ENCODE measurements at places on chromosomes 11 and 22.

- no peak for DNase-seq
Measured at GRCh38 chr11:65102142-65103095, 6.4 kb downstream of the VPS51 start.

- DNase-seq = no peak
Measured at GRCh38 chr11:131685206-131685605, 314.8 kb downstream of the NTM start.

GRCh38 chr11:66335531-66336233 is 552 bp downstream of the RIN1 start:
- DNase-seq = no peak

DNA sequence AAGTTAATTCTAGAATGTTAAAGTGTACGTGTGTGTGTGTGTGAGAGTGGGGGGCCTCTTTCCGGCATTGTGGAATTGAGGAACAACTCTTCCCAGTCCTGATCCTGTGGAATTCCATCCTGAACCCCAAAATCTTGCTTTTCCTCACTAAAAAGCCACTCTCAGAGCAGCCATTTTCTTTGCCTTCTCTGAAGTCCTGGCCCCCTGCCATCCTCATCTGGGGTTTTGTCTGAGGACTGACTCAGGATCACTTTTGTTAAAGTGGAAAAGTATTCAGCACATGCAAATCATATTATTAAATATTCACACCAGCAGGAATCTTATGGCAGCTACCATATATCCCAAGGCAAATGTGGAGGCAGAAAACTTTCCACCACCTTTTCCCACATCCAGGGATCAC is 3.8 kb downstream of the SCN4B start:
- no peak for DNase-seq

DNA sequence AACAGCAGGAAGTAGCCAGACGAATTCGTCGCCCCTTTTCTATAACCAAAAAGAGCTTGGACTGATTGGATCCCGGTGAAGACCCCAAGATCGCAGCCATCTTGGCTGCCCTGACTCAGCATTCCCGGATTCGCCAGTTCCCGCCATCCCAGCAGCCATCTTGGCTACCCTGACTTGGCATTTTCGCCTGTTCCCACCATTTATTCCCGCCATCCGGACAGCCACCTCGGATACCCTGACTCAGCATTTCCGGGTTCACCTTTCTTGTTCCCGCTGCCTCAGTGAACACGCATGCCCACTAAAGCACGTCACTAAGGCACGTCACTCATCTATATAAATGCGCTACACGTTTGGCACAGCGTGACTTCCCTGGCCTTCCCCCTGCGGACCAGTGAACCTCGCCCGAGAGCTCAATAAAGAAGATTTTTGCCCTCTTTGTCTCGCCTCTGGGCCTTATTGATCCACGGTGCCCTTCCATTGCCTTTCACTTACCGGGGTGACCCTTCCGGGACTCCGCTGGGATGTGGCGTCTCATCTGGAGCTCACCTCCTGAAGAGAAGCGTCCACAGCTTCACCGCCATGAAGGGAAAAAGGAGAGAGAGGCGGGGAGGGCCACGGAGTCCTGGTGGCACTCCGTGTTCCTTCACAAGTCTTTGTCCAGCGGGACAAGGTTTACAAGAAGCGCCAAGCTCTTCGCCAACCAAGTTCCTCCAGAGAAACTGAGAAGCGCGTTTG is 4.0 kb upstream of the OR56A3 start:
- no peak for DNase-seq

DNA sequence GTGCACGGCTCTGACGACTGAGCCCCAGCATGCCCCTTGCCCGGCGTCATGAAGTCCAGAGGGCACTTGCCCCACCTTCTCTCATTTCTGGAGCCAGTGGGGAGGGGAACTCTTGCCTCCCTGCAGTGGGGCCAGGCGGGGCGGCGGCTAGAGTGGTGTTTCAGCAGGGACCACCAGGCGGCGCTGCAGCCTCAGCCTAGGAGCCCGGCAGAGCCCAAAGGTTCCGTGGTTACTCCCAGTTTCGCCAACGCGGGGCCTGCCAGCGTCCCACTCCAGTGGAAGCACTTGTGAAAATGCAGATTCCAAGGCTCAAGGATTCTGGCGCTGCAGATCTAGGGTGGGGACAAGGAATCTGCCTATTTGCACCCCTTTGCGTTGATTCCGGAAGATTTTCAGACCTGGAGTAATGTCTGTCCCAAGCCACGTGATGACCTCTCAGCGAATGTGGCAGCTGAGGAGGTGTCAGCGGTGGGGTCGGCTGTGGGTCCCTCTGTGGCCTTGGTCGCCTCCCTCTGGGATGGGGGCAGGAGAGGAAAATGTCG is 55.7 kb downstream of the CD82 start:
- peak; percentile 67 for DNase-seq

GRCh38 chr11:63944987-63945386 is 6.2 kb downstream of the NAA40 start:
- DNase-seq = peak; percentile 74

DNA sequence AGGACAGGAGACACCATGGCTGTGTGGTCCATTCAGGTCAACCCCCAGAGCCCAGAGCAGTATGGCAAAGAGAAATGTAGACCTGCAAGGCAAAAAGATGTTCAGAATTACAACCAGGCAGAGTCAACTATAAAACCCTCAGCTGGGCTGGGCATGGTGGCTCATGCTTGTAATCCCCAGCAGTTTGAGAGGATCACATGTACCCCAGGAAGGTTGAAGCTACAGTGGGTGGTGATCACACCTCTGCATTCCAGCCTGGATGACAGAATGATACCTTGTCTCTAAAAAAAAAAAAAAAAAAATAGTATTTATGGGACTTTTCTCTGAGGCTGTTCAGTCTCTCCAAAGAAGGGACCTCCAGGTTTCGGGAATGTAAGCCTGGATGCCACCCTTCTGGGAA is 18.4 kb upstream of the LDHA start:
- DNase-seq = no peak

GRCh38 chr11:126115816-126116331 is 53.2 kb upstream of the CDON start:
- no peak for DNase-seq

DNA sequence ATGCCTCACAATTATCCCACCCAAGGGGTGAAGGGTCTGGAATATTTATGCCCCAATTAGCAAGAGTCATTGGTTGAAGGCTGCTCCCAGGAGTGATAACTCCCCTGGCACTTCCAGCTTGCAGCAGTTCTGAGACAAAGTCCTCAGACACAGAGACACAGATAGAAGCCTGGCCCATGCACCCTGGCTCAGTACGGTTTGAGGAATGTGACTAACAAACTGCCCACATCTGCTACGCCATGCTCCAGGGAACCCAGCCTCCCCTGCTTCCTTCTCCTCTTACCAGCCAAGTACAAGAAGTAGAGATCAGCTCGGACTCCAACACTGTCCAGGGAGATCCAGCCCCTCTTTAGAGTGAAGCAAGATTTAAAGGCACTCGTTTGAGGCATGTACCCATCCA is 48.5 kb upstream of the BMAL1 start:
- no peak for DNase-seq

- no peak for DNase-seq
Measured at GRCh38 chr11:61616434-61616833, 35.6 kb upstream of the SYT7 start.

- no peak for DNase-seq
Measured at GRCh38 chr22:38032681-38033521, 24.3 kb upstream of the PICK1 start.

- DNase-seq = no peak
Measured at GRCh38 chr11:34238966-34239365, 118.8 kb downstream of the ABTB2 start.

- no peak for DNase-seq
Measured at GRCh38 chr22:23833911-23834317, 4.9 kb downstream of the DERL3 start.

- DNase-seq = no peak
Measured at GRCh38 chr22:25131198-25131887, 68.3 kb upstream of the CRYBB3 start.

- DNase-seq = no peak
Measured at GRCh38 chr11:123429913-123430720, at the start of gene GRAMD1B. Gene GRAMD1B, plus strand, starts transcription at chr11:123430269. Its CDS starts 524 bp downstream, at chr11:123430793.

- no peak for DNase-seq
Measured at GRCh38 chr11:101582989-101583250, 887 bp downstream of the TRPC6 start.

- DNase-seq = no peak
Measured at GRCh38 chr11:87660926-87661660, 514.1 kb downstream of the RAB38 start.

DNA sequence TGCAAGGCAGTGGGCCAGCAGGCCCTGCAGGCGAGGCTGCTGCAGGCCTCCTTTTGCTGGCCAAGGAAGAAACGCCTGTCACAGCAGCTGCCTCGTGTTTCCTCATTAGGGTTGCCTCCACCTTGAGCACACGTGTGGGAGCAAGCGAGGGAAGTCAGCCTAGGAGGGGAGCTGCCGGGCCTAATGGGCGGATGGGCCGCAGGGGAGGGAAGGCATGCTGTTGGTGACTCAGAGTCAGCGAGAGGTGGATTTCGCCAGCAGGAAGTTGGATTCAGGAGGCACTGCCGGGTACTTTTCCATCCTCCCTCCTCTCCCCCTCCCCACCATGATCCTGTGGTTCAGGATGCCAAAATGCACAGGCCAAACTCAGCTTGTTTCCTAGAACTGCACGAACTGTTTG is 498.7 kb downstream of the METTL15 start:
- DNase-seq = no peak

- DNase-seq = no peak
Measured at GRCh38 chr11:85759915-85760314, 51.0 kb downstream of the SYTL2 start.

DNA sequence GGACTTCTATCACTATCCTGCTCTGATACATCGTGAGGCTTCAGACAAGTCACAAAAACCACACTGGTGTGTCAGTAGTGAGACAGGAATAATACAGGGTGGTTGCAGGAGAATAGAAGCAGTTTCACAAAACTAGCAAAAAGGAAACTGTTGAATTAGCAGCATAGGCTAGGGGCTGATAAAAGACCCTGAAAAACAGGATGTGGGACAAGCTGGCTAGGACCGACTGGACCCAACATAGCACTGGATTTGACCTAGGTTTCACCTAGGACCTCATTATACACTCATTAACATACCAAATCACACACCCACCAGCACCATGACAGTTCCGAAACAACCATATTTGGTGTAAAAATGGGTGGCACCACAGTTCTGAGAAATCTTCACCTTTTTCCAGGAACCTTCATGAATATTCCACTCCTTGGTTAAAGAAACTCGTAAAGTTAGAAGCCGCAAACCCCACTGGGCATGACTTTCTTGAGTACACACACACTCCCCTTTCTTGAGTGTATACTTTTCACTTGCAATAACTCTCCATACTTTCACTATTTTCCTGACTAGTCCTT is 76.2 kb downstream of the SLC1A2 start:
- DNase-seq = no peak

DNA sequence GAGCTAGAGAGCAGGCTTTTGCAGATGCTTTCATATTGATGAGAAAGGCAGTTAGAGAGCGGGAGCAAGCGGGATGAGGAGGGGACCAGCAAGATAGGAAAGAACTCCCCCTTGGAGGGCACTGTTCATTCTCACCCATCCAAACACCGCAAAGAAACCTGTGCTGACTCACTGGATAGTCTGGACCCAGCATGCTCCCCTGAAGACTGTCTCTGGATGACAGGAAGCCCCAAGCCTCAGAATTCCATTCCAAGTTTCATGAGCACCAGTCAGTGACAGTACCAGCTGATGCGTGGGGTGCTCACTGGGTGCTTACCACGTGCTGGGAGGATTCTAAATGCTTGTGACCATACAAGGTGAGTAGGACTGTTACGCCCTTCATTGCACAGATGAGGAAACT is 34.2 kb downstream of the MICAL3 start:
- no peak for DNase-seq

DNA sequence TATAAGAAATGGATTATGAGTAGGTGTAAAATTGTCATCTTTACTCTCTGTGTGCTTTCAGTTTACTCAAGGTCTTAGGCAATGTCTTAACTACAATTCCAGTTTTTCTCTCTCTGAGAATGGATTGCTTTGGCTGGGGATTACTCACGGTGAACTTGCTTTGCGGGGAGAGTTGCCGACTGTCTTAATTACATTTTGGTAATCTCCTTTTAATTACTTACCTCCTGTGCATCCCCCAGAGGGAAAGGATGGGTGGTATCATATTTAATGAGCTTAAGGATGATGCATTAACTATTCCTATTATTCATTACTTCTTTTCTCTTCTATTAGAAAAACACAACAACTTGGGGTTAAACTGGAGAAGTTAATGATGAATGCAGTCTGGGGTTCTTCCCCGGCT is 159.4 kb downstream of the MPPED1 start:
- no peak for DNase-seq

- no peak for DNase-seq
Measured at GRCh38 chr22:40404251-40405177, 34.1 kb downstream of the SGSM3 start.

GRCh38 chr11:74269161-74269811 is 42.2 kb downstream of the P4HA3 start:
- no peak for DNase-seq

GRCh38 chr11:108757630-108758029 is 92.8 kb downstream of the DDX10 start:
- DNase-seq = no peak

DNA sequence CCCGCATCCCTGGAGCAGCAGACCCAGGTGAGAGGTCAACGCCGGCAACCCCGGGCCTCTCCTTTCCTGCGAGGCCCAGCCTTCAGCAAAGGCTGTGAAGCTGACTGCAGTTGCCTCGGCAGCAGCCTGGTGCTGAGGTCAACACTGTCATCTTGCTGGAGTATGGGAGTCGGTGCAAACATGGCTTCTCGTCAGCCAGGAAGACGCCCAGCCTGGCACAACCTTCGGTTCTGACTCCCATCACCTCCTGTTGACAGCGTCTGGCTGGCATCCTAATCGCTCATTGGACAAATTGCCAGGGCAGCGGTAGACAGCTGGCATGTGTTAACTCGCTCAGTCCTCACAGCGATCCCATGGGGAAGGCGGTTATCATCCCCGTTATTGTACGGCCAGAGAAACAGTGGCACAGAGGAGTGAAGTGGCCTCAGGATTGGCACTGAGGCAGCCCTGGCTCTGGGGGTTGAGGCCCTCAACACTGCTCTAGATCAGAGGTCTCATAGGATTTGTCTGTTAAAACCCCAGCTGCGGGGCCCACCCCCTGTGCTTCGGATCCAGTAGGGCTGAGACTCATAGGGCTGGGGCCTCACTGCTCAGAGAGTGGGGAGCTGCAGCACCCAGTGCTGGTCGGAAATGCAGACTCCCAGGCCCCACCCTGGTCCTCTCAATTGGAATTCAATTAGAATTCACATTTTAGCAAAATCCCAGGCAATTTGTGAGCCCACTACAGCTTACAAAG is 39.3 kb upstream of the TP53I11 start:
- no peak for DNase-seq

- no peak for DNase-seq
Measured at GRCh38 chr11:87397011-87397865, 359.5 kb downstream of the TMEM135 start.
